T-helper 17 cell (primary cell): ENCODE measurements at places on chromosomes 5 and 9.

DNA sequence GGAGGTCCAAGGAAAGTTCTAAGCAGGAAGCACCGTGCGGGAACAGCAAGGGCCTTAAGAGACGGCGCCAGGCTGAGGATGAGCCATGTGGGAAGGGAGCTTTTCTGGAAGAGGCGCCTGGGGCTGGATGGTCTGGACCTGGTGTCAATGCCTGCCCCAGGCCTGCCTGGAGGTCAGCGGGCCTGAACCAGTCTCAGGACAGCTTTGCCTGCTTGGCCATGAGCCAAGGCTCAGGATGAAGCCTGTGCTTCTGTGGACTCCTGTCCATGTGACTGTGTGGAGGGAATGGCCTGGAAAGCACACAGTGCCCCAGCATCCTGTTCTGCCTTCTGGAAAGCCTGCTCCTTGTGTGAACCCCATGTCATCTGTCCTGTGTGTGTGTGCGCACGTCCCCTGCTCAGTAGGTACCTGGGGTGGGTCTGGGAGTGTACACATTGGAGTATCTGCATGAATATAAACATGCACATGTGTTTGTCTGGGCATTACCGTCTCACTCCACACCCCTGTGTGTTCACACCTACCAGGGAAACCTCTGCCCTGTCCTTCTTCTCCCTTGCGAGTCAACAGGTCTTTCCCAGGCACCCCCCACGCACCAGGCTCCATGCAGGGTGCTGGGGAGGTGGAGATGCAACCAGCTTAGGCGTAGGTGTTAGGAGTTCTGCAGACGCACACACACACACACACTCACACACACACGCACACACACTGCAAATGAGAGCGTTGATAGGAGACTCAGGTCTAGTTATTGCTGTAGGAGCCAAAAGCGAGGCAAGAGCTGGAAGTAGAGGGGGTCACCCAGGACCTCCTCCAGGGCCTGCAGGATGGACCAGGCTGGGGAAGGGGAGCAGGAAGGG lies 24.8 kb downstream of the DAB2IP start:
- DNase-seq, result no peak

DNA sequence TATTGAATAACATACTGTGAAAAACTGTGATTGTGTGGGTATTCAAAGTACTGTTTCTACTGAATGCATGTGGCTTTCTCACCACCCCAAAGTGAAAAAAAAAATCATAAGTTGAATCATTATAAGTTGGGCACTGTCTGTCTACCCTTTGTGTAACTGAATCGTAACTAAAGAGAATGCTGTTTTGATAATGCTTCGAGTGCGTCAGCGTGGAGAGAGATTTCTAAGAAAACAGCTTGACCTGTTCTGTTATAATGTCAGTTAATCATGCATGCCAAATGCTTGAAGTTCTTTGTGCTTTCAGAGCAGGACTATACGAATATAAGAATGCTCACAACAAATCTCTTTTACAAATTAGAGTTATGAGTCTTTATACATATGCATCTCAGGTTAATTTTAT lies 148.8 kb upstream of the SGCD start:
- DNase-seq, result no peak

DNA sequence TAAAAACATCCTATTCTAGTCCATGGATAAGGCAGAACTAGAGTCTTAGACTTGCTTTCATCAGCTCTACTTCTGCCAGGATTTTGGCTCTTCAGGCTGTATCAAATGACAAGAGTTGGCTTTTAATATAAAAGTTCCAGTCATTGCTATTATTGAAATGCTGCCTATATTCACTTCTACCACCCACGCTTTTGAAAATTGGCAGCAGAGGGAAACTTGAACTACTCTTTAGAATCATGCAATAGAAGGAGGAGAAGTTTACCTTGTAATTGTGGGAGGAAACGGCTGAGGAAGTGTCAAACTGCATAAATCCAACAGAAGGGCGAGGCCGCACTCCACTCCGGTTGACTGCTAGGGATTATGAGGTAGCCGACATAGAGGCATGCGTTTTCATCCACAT lies 122.6 kb upstream of the BASP1 start:
- DNase-seq, result no peak

DNA sequence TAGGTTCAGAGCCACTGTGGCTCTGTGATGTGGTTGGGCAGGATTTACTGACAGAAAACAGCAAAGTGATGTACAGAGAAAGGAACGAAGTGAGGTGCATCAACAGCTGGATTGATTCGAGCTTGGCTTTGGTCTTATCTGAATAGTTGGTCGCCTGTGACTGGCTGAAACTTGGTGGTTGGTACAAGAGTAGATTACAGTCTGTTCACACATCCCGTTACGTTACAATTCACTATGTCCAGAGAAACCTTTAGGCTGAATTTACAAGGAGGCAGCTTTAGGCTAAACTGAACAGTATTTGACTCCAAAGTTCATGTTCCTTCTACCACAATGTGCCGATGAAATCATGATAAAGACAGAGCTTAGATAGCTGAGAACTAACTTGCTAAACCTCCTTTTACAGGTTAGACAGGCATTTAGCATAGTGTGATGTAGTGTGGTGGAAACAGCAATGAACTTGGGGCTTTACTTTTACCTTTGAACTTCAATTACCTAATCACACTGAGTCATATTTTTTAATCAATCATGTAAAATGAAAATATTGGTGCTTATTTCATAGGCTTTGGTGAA lies 210.2 kb upstream of the PUM3 start:
- no peak for DNase-seq

DNA sequence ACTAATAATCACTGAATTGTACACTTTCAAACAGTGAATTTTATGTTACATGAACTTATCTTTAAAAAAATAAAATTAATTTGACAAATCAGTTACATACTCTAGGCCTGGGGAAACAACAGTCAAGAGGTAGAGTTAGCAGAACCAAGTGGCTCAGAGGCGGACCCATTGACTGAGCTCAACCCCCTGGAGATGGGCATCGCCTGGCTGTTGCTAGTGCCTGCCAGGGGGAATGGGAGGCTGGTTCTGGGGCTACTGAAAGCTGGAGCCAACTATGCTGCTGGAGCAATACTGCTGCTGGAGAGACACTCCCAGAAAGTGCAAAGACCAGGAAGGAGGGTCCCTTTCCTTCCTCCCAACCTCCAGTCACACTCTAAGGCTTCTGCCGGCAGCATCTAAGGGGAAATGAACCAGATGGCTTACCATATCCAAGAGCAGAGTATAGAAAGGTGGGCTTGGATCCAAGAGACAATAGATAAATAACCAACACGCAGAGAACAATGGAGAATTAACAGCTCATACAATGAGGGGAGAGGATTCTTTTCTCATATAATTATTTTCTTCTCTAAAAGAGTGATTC lies 40.3 kb upstream of the ANKRD55 start:
- DNase-seq, result no peak

GRCh38 chr9:295576-295975 lies 80.9 kb downstream of the DOCK8 start:
- no peak for DNase-seq

DNA sequence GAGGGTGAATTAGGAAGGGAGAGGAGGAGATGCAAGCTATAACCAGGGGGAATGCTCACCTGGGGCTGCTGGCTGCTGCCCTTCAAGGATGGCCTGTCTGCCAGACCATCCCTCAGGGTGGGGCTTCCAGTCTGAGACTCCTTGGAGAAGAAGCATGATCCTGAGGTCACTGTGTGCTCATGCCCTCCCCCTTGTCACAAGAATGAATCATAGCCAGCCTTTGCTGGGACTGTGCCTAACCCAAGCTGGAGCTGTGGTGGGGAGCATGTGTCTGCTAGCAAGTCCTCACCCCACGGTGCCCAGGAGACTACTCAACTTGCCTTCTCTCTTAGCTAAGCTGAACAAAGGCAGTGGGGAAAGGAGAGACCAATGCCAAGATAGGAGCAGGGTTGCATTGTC lies 463.6 kb downstream of the SPOCK1 start:
- DNase-seq, result no peak

DNA sequence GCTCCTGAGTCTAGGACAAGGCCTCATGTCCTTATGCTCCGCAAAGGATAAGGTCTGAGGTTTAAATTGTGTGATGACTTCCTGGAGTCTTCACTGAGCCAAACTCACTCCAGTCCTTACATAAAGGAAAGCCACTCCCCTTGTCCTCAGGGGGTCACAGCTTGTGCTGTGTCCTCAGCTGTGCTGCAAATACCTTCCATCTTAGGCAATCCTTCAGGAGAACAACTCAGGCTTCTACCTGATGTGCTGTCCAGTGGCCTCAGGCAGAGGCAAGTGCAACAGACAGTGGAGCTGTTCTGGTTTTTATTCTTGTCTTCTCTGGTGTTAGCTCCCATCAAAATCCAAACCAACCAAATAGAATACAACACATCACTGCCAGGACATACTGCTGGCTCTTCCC lies 151.5 kb downstream of the TAF11L14 start:
- DNase-seq, result no peak

DNA sequence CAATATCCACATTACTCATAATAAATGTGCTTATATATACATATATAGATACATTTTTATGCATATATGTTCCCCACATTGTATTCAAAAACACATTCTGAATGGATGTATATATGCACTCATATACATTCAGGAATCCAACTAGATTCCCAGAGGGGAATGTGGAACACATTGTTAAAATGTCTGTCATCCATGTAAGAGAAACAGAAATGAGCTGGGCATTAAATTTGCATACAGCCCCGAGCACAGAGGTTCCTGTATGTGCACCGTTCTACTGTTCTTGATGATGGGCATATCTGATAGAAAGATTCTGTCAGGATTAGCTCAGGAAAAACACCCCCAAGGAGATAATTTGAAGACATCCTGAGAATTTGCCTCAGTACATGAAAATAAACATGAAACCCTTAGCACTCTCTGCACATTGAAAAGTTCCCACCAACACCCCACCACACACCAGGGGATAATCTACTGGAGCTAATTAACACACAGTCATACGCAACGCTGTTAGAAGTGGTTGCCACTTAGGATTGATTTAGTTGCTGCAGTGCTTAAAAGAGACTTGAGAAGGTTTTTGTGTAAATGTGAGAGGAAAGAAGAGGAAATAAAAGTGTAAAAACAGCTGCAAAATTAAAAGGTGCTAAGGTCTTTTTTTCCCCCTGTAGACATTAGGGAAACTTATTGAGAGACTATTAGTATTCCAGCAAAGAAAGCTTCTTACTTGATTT lies 223.3 kb downstream of the SLF1 start:
- no peak for DNase-seq

GRCh38 chr5:129977810-129978209 lies 73.5 kb downstream of the CHSY3 start:
- DNase-seq, result no peak

- no peak for DNase-seq
These were observed 25.3 kb upstream of the LRRTM2 start for GRCh38 chr5:138900281-138900965.

DNA sequence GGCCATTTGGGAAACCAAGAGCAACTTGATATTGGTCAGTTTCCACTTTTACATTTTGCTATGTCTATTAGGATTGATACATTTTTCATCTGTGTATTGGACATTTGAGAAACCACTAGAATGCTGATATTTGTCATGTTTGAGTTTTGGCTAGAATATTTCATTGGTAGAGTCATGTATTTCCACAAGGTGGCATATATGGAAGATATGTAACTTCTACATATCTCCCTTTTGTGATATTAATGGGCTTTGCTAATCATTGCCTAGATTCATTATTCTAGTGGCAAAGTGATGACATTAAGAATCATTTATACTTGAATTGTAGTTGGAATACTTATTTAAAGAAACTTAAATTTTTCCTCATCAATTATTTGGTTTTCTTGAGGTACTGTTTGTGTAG lies 692.9 kb upstream of the EDIL3 start:
- DNase-seq, result no peak

GRCh38 chr5:87125766-87126165 lies 141.9 kb upstream of the RASA1 start:
- DNase-seq, result no peak

DNA sequence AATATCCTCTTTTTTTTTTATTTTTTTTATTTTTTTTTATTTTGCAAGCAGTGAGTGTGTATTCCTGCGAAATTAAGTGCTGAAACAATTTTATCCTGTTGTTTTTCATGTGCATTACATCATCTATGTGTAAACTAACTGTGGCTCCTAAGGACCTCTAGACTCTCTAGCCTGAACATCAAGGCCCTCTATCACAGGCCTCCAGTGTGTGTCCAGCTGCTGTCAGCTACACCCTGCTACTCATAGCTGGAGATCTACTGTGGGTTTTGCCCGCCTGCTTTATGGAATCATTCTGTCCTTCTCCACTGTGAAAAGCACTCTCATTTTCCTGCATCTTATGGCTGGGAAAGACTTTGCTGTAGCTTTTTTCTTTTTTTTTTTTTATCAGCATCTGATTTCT lies 157.8 kb downstream of the KCTD16 start:
- no peak for DNase-seq

- no peak for DNase-seq
These were observed 29.2 kb downstream of the CD14 start for GRCh38 chr5:140603734-140604133.

DNA sequence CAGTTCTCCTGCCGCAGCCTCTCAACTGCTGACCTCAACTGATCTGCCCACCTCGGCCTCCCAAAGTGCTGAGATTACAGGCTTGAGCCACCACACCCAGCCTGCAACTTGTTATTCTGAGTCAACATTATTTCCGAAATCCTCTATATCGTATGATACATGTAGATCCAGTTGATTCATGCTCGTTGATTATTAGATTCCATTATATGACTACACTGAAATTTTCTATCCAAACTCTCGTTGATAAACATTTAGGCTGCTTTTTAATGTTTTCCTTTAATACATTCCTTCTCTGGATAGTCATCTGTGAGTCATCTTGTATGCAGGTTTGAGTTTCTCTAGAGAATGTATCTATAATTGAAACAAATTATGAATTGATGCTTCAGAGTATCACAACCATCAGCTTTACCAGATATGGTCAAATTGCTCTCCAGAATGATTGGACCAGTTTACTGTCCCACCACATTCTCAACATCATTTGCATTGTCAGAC lies 4.1 kb downstream of the CDK7 start:
- DNase-seq, result no peak

DNA sequence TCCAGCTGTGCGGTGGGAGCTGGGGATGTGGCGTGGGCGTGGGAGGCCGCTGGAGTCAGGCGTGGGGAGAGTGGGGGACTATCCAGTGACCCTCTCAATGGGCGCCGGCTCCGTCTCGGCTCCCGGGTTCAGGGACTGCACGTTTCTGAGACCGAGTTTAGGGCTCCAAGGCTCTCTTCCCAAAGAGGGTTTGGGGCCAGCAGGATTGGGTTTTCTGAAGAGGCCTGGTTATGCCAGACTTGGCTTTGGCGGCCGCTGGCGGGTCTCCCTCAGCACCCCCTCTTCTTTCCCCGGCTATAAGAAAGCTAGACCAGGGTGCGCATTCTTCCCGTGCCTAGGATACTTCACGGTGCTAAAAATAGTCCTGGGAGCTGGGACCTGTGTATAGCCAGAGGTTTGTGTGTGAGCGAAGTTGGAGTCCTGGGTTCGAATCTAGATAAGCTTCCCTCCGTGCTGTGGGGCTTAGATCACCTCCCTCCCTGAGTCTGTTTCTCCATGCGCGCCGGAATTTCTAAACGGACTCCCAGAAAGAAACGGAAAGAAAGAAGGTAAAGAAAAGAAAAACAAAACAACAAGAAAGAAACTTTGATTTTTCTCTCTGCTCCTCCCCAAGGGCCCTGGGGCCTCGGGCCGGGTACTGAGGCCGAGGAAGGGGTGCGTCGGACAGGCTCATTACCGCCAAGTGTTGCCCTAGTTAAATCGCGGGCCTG lies 5.0 kb downstream of the HAND1 start:
- DNase-seq, result no peak
